ENCODE measurements at places on chromosomes 1 and 21. TPM values are rescaled to one million over a fixed set of nuclear protein-coding genes. Genes with fewer than 3 reads are reported as not detected.

GRCh38 chr1:234906654-234907053 is 222.0 kb downstream of the TOMM20 start:
- DNase-seq, result no peak

DNA sequence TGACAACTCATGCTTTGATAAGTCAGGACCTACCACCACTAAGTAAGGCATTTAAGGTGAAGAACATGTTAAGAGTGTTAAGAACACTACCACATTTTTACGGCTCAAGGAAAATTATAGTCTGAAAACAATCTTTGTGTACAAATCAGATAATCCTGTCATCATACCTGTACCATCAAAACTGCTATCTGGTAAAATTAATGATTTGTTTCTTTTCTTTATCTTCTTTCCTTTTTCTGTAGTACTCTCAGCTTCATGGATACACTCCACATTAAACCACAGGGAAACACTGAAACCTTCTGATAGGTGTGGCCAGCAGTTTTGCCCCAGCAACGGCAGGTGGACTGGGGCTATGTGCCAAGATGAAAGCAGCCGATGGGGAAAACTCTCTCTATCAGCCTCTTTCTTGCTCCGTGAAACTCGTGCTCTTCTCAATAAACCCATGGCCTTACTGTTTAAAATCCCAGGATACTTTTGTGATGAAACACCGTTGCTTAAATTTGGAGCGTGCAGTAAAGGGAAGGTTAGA is 75.1 kb downstream of the LYST start:
- DNase-seq, result no peak

- no peak for DNase-seq
These were observed 38.9 kb downstream of the LMX1A start for GRCh38 chr1:165317612-165318011.

DNA sequence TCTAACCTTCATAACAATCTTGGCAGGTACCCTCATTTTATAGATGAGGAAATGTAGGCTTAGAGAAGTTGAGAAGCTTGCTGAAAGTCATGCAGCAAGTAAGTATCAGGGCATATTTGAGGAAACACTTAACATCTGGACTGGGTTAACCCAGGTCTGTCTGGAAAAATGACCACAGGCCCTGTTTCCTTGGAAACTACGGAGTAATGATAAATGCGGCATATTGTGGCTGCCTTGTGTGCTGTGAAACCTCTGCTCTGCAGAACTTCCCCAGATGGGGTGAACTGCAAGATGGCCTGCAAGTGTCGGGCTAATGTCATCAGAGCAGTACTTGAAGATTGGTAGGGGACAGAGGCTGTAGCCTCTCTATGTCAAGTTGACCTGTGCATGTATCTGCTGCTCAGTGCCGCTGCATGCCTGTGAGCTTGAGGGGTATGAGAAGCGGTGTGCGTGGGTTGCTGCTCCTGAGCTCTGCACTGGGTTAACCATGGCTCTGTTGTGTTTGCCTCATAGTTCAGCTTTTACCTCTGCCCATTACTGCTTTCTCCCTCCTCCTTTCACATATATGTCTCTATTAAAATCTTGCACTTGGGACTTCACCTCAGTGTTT is 83.1 kb downstream of the WDR3 start:
- no peak for DNase-seq

GRCh38 chr21:46323227-46323709 is 402 bp downstream of the C21orf58 start:
- DNase-seq, result no peak

DNA sequence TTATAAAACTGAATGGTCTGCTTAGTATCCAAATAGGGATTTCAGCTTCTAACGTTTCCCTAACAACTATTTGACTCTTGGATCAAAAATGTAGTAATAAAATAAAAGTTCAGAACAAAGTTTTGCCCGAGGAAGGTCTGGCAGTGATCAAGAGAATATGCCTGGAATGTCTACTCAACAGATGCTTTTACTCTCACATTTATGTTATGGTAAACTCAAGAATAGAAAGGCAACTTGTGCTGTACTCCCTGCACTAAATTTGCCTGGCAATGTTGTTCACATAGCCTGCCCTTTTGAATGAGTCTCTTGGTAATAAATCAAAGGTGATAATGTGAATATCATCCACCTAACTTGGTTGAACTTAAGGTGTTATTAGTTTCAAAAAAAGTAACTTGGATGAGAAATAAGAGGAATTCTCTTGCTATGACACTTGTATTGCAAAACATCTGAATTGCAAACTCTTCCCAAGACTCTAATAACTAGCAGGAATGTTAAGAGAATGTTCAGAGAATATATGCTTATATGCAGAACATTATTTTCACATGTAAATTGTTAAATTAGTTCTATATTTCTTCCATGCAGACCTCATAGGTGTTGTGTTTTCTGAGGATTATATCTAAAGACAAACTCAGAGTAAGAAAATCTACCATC is 215.8 kb downstream of the COL24A1 start:
- no peak for DNase-seq

DNA sequence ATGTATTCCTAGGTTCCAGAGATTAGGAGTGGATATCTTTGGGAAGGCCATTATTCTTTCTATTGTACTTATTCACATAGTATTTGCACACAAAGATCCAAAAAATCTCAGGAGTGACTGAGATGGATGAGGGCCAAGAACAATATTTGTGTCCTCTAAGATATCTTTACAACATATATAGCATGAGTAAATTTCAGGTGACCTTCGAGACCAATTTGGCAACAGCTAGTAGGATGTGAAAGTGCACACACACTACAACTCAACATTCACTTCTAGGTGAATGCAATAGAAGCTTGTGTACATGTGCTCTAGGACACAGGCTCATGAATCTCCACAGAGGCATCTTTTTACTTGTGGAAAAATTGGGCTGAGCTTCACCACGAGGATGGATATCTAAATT is 224.0 kb downstream of the C1orf94 start:
- no peak for DNase-seq

DNA sequence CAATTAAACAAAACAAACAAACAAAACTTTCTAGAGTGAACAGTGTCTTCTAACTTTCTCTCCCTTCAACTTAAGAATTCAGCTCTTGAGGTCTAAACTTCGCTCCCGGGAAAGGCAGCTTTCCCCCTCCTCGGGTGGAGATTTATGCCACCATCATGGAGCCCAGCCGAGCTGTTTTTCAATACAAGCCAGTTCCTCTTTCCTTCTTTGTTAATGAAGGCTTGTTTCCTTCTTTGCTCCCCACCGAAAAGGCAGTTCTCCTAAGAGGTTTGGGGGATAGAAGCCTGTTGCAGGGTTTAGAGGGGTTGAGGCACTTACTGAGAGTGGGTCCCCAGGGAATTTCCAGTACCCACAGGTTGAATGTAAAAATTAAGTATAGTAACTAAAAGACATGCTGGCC is 26.5 kb downstream of the OLIG1 start:
- DNase-seq, result no peak

DNA sequence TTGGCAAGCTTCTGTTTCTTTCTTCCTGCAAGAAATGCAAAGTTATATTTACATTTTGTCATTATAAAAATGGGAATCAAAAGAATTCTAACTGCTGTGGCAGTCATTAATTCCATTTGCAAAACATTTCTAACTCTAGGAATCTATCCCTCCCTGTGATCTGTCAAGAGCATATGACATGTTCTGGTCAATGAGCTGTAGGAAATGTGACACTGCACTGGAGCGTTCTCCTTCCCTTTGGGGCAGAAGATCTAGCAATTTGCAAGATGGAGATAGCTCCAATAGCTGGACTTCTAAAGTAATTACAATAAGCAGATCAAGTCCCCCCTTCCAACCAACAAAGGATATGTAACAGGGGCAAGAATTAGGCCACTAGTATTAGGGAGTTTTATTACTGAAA is 6.3 kb downstream of the TOMM20 start:
- no peak for DNase-seq

DNA sequence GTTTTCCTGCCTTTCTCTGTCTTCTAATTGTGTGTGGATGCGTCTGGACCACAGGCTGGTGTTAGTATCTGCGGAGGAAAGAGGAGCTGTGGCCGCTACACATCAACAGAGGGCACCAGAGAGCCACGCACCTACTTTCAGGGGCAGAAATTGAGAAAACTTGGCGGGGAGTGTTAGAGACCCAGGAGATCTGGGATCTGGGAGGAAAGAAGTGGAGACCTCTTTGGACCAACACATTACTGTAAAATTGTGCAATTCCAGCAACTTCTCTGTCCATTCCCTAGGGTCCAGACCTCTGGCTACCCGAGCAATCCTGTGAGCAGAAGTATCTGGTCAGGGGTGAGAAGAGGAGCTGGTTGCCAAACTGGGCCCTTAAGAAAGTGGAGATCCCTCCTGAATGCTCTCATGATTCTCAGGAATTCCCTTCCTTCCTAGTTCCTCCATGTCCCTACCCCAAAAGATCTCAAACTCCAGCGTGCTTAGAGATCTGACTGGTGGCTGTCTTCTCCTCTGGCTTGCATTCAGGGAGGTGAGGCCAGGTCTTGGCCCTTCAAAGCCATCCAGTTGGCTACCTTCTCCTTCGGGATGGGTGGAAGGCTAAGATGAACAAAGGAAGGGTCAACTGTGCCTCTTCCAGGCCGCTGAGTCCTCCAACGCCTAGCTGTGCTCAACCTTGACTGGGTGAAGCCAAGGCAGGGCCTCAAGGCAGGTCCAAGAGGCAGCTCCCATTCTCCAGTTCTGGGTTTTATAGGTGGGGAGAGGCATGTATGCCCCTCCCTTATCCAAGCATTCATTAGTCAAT is 1.2 kb upstream of the KIRREL1 start:
- DNase-seq, result no peak

DNA sequence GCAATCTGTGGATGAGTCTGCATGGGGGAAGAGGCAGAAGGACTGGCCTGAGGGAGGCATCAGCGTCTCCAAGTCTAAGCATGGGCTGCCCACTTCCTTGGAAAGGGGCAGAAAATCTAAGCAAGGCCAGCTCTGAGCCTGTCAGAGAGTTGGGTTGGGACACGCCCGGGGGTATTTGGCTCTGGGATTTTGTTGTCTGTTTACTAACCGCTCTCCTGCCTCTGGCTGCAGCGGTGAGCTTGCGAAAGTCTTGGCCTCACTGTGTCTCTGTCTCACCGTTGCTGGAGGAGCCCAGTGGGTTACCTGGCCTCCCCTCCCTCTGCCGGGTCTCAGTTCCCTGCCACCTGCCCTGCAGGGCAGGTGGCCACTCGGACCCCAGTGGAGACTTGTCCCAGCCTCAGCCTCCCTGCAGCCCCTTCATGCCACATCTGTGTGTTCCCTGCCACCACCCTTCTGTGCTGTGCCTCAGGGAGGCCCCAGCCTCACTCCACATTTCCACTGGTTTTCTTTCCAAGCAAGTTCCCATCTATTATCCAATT is 33.7 kb downstream of the EDN2 start:
- DNase-seq, result no peak

DNA sequence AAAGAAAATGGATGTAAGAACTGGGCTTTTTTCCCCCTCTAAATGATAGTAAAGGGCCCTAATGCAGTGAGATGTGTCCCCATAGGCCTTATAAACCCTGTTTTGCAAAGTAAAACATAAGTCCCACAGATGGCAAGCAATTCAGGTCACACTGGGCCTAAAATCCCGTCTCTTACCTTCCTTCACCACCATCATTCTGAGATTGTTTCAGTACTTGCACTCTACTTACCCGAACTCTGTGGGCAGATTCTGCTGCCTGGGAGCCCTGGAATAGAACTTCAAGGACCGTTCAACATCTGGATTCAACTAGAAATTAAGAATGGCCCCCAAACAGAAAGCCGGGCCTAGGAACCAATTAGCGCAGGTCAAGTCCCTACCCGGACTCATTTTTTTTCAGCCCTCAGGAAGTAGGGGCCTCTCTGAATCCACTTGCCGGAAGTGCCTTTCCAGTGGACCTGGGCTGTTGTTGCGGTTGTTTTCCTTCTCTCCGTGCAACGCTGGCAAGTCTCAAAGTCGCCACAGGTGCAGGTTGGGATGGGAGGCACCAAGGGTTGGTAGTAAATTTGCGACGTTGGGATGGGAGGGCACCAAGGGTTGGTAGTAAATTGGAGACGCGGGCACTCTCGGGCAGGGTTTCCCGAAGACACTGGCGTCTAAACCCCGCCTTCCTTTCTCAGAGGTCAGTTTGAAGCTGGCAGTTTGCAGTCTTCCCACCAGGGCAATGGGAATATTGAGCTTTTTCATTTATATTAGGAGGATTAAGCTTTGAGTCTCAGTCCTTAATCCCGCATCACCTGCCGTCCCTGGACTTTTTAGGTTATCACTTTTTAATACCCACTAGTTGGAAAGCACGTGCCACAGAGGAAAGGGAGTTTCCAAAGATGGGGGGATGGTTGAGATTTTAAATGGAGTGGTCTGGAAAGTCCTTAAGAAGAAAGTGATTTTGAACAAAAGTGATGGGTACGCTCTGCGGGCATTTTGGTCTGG is at the start of gene TMEM69:
TSS of gene TMEM69 (plus strand) at position 428 of the 987 bp plus-strand sequence. CDS start 2,888 bp downstream, outside the sequence.
- no peak for DNase-seq

DNA sequence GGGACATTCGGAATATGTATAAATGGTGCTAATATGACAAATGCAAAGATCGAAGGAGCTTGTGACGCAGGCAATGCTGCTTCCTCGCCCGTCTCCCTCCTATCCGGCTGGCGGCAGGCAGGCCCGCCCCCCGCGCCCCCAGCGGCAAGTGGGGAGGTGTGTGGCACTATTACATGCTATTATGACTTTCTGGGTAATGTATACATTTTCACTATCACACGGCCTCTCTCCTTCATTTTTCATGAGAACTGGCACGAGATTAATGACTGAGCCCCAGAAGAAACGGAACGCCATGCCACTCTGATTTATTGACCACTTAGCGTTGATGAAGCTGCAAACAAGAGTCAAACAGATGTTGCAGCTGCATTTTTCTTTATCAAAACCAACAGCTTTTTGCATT is 138.9 kb upstream of the VAMP3 start:
- no peak for DNase-seq

DNA sequence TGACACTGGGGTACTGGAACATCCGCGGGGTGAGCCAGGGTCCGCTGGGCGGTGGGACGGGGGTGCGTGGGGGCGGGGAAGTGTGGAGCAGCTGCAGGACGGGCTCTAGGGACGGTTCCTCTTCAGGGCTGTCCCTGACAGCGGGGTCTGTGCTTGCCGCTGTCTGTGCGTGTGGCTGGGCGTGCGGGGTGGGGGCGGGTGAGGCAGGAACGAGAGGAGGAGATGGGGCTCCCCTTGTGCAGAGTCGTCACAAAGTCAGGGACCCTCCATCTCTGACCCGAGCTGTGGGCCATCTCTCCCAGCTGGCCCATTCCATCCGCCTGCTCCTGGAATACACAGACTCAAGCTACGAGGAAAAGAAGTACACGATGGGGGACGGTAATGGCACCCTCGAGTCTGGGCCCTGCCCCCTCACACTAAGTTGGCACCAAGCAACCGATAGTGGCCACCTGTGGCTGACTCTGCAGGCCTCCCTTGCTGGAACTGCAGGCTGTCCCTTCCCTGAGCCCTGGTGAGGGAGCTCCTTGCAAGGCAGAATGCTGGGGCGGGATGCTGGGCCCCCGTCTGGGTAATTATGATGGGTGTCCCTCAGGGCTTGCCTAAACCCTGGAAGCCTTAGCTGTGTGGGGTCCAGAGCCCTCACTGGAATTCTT is 392 bp downstream of the GSTM2 start:
- no peak for DNase-seq

C1orf116 gene
- 34.1 TPM for total RNA-seq

CNR2 gene
- total RNA-seq, result not detected

PTCH2 gene
- total RNA-seq, result under 0.01 TPM

C8B gene
- not detected for total RNA-seq

OSCP1 gene
- total RNA-seq, result 11.3 TPM

SGIP1 gene
- total RNA-seq, result 6.9 TPM
